Central memory CD4-positive, alpha-beta T cell (primary cell): ENCODE measurements at places on chromosomes 12 and 14.

GRCh38 chr14:77105145-77105939, 7.3 kb downstream of the CIPC start:
- no peak for DNase-seq

- no peak for DNase-seq
These were observed 953 bp upstream of the NKX2-8 start for GRCh38 chr14:36583242-36583892.

DNA sequence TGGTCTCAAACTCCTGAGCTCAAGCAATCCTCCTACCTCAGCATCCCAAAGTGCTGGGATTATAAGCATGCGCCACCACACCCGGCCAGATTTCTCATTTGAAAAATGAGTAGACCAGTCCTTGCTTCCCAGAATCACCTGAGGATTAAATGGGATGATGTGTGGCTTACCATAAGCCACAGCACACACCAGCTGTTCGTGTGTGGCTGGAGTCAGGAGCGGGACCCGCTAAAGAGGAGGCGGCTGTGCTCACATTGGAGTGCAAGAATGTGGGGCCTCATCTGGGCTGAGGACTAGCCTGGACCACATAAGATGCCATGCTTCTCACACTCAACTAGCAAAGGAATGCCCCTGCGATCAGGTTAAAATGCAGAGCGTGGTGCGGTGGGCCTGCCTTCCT, 6.7 kb upstream of the ALDH2 start:
- DNase-seq: no peak

- DNase-seq: no peak
These were observed 26.9 kb upstream of the GCH1 start for GRCh38 chr14:54929556-54929955.

DNA sequence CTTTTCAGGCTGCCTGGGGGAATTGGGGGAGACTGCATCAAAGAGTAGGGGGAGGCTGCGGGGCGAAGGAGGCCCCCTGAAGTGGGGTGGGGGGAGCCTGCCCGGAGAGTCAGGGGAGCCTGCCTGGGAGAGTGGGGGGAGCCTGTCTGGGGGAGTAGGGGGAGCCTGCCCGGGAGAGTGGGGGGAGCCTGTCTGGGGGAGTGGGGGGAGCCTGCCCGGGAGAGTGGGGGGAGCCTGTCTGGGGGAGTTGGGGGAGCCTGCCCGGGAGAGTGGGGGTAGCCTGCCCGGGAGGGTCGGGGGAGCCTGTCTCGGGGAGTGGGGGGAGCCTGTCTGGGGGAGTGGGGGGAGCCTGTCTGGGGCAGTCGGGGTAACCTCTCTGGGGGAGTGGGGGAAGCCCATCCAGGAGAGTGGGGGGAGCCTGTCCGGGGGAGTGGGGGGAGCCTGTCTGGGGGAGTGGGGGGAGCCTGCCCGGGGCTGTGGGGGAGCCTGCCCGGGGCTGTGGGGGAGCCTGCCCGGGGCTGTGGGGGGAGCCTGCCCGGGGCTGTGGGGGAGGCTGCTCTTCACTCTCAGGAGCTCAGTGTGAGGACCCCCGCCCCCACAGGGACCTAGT, 6.5 kb upstream of the DEGS2 start:
- no peak for DNase-seq

GRCh38 chr14:74907744-74908143, 15.3 kb downstream of the RPS6KL1 start:
- DNase-seq: no peak

GRCh38 chr12:3061059-3061458, 16.1 kb upstream of the TSPAN9 start:
- DNase-seq: no peak

- DNase-seq: peak; percentile 93
These were observed at the start of gene EAPP for GRCh38 chr14:34539407-34540180. TSS of gene EAPP (minus strand) at chr14:34539701. CDS start at chr14:34539628, 73 bp downstream.

GRCh38 chr14:62369919-62370560, 607.8 kb downstream of the SNAPC1 start:
- no peak for DNase-seq

GRCh38 chr12:105214148-105214547, 21.8 kb downstream of the APPL2 start:
- DNase-seq: no peak

DNA sequence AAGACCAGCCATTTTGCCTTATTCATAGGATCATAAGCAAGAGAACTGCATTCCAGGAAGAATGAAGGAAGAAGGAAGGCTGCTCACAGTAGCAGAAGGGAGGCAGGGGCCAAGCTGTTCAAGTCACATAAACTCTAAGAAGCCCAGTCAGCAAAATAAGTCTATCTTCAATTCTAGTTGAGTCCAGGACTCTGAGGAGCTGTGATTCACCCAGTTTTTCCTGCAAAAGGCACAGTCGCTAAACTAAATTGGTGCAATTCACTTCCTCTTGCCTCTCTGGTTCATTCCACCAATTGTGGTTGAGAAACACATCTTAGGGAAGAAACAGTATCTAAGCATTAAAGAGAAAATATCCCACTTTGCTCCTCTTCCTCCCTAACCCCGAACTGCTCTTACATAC, 9.8 kb downstream of the ZNF641 start:
- no peak for DNase-seq

DNA sequence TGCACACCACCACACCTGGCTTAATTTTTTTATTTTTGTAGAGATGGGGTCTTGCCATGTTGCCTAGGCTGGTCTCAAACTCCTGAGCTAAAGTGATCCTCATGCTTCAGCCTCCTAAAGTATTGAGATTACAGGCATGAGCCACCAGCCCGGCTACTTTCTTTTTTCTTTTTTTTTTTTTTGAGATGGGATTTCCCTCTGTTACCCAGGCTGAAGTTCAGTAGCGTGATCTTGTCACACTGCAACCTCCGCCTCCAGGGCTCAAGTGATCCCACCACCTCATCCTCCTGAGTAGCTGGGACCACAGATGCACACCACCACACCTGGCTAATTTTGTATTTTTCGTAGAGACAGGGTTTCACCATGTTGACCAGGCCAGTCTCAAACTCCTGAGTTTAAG, 51.1 kb downstream of the LIMA1 start:
- no peak for DNase-seq

- DNase-seq: no peak
These were observed 43.0 kb upstream of the GNPNAT1 start for GRCh38 chr14:52834440-52834842.

GRCh38 chr12:21155522-21156351, 24.7 kb downstream of the SLCO1B1 start:
- no peak for DNase-seq

GRCh38 chr12:1293901-1294300, 300.5 kb downstream of the FBXL14 start:
- no peak for DNase-seq
